ENCODE measurements at places on chromosomes 11 and 22.

DNA sequence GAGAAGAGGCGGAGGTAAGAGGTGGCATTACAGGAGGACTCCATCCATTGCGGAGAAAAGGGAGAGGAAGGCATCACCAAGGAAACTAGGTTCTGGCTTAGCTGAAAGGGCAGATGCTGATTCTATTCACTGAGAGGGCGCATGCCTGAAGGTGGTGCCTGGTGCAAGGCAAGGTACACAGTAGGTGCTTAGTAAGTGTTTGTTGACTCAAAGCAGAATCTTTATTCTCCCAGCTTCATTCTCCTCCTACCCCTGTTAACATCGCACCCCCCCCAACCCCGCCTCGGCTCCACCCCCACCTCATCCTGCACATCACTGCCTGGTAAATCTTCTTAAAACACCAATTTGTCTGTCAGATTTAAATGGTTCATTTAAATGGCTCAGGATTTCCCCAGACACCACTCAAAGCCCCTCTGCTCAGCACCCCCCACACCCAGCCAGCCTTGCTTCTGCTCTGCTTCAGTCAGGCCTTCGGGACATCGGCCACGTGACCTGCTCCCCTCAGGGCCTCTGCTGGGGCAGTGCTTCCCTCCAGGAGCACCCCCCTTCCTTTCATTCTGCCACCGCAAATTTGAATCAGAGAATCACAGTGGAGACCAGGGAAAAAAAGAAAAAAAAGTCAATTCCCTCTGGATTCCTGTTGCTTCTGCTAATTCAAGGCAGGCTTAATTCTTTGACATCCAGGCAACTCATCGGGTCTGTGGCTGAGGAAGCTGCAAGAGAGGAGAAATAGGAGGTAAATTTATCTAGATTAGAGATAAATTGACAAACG, 17.8 kb upstream of the RCN1 start:
- no peak for DNase-seq

- peak; percentile 15 for DNase-seq
These were observed 4.4 kb downstream of the ARRB1 start for GRCh38 chr11:75346912-75347647.

GRCh38 chr22:42222140-42222539, 48.3 kb downstream of the TCF20 start:
- DNase-seq, result no peak

- DNase-seq, result no peak
These were observed 4.7 kb downstream of the UCP3 start for GRCh38 chr11:74004046-74004695.

DNA sequence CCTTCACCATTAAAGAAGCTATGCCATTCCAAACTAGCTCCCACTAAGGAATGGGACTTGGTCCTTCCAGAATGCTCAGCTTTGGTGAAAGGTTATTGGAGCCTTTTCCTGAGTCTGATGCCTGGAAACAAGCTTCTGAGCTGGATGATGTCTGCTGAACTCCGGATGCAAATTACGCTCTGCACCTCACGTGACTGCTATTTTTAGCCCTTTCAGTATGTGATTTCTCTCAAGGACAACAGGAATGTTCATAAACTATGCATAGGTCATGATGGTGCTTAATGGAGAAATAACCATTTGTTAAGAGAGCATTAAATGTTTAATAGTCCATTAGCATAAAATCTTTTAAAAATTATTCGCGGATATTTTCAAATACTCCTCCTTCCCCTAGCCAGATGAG, 631.4 kb upstream of the KIRREL3 start:
- DNase-seq, result no peak

DNA sequence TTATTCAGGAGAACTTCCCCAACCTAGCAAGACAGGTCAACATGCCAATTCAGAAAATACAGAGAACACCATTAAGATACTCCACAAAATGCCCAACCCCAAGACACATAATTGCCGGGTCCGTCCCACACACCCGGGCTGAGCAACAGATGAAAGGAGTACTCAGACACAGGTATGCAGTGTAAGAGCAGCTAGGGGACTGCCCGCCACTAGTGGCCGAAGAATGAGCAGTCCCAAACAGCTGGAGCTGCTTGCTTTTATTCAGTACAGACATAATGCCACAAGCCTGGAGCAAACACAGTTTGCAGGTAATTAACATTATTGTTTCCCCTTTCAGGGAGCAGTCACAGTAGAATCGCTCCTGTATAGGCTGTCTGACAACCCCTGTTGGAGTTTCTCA, 364.6 kb downstream of the LUZP2 start:
- DNase-seq, result no peak

GRCh38 chr11:638631-639331, 1.7 kb downstream of the DRD4 start:
- DNase-seq, result no peak

DNA sequence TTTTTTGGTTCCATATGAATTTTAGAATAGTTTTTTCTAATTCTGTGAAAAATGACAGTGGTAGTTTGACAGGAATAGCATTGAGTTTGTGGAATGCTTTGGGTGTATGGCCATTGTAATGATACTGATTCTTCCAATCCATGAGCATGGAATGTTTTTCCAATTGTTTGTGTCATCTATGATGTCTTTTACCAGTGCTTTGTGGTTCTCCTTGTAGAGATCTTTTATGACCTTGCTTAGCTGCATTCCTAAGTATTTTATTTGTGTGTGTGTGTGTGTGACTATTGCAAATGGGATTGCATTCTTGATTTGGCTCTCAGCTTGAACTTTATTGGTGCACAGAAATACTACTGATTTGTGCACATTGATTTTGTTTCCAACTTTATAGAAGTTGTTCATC, 3.0 kb upstream of the CSF2RB start:
- no peak for DNase-seq

Data from RCC 7860 (cell line).